ENCODE measurements at places on chromosomes 3 and 15.

- peak; percentile 11 for DNase-seq
Observed at GRCh38 chr3:4474683-4475490, 7.8 kb upstream of the SUMF1 start.

GRCh38 chr15:41928100-41928499 is 34.2 kb upstream of the SPTBN5 start:
- no peak for DNase-seq

GRCh38 chr3:105094588-105094987 is 272.1 kb upstream of the ALCAM start:
- DNase-seq = no peak

GRCh38 chr3:176795891-176796290 is 401.4 kb downstream of the TBL1XR1 start:
- no peak for DNase-seq

GRCh38 chr3:113560831-113561623 is 28.7 kb downstream of the SIDT1 start:
- DNase-seq = no peak

GRCh38 chr3:48476426-48477053 is 27.4 kb downstream of the SHISA5 start:
- no peak for DNase-seq

GRCh38 chr3:188283347-188283746 is 129.4 kb downstream of the LPP start:
- no peak for DNase-seq

GRCh38 chr3:122944671-122945161 is 82.8 kb downstream of the SEMA5B start:
- DNase-seq = no peak

GRCh38 chr3:111326144-111326995 is 215.6 kb upstream of the CD96 start:
- DNase-seq = no peak

- no peak for DNase-seq
Observed at GRCh38 chr3:188392076-188392475, 238.1 kb downstream of the LPP start.

GRCh38 chr15:26722621-26723160 is 50.2 kb downstream of the GABRB3 start:
- DNase-seq = no peak
